HepG2 (cell line): ENCODE measurements at places on chromosomes 1 and 21.

DNA sequence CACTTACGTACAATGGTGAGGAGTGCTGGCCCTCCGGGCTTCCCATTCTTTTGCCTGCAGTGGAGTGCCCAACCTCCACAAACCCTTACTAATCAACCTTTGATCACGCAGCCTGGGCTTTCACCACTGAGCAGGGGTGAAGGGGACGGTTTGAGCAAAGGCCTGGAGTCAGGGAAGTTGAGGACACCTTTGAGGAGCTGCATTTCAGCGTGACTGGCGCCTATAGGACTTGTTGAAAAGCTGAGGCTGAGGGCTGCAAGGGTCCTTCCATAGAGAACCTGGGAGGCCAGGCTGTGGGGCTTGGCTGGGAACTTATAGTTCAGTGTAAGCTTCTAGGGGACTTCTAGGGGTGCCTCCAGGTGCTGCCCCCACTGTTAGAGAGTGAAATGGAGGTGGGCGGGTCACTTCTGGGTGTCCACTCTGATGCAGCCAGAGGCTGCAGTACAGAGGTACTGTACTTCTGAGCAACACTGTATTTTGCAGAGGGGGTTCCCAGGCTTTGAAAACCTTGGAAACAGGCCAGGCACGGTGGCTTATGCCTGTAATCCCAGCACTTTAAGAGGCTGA lies 9.8 kb downstream of the SYTL1 start:
- H3K4me3 ChIP-seq: peak overlapping the region; percentile 47
- peak overlapping the region; percentile 30 for H3K27ac ChIP-seq
- no peak for DNase-seq

- no peak for DNase-seq
- peaks cover 7% of the 10 kb centered on the region; the same call in 1 of the 3 replicates for H3K36me3 ChIP-seq
- H3K27me3 ChIP-seq: no peaks in the 10 kb centered on the region
- peaks cover 50% of the 10 kb centered on the region for H3K4me1 ChIP-seq
- peak overlapping the region; percentile 40 for H3K27ac ChIP-seq
Observed at GRCh38 chr1:25433389-25434186, 2.9 kb downstream of the MACO1 start.

- H3K4me3 ChIP-seq: no peak overlapping the region
- peak overlapping the region; percentile 55 for H3K27ac ChIP-seq
- peaks cover 17% of the 10 kb centered on the region; the same call in 2 of the 3 replicates for H3K36me3 ChIP-seq
- DNase-seq: peak; percentile 85
- H3K27me3 ChIP-seq: no peaks in the 10 kb centered on the region
- peaks cover 23% of the 10 kb centered on the region for H3K4me1 ChIP-seq
Observed at GRCh38 chr1:173190101-173190936, 16.8 kb downstream of the TNFSF4 start.

- no peak for DNase-seq
- peaks cover 45% of the 10 kb centered on the region for H3K4me1 ChIP-seq
- H3K36me3 ChIP-seq: 0 out of 3 replicates have a peak, but pooled peaks cover 4% of the 10 kb centered on the region
- no peaks in the 10 kb centered on the region for H3K27me3 ChIP-seq
Observed at GRCh38 chr1:10475510-10475909, 760 bp downstream of the PEX14 start.
